Activated effector memory CD4-positive, alpha-beta T cell treated with Interleukin-2 at 50 U/mL for 16 hours (primary cell): ENCODE measurements at places on chromosomes 3 and 15.

DNA sequence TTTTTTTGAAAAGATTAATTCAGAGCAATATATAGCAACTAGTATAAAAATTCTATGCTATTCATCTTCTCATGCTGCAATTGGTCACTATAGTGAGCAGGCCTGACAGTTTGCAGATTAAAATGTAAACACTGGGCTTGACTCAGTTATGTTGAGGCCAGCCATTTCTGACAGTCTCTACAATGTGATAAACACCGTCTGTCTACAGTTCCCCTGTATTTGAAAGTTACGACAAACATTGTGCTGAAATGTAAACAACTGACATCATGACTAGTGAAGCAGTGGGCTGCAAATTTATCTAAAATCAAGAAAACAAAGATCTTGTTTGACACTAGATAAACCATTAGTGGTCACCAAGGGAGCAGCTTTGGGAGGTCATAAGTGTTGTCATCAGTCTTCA lies 197.4 kb downstream of the ISL2 start:
- DNase-seq: no peak

GRCh38 chr3:134910026-134910425 lies 115.0 kb downstream of the EPHB1 start:
- DNase-seq: no peak

- DNase-seq: no peak
These were observed 96.5 kb upstream of the UBE2E2 start for GRCh38 chr3:23106666-23107065.

DNA sequence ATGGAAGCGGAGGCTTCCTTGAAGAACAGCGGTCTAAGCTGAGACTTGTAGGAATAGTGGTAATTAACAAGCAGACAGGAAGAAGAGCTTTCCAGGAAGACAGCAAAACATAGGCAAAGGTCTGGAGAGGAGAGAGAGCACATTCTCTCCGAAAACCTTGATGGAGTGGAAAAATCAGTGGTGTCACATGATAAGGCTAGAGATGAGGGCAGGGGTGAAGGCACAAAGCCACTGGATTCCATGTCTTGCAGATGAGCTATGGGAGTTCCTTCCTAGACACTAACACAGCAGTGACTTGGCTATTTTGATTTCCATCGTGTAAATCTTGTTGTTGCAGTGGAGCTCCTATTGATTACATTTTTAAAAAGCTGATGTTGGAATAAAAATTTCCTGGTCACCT lies 132.0 kb downstream of the MCTP2 start:
- DNase-seq: no peak

- DNase-seq: no peak
These were observed 51.3 kb downstream of the CCK start for GRCh38 chr3:42214565-42215283.

GRCh38 chr3:63955830-63956545 lies 43.8 kb upstream of the SCAANT1 start:
- no peak for DNase-seq

GRCh38 chr3:170608475-170608874 lies 22.6 kb upstream of the SLC7A14 start:
- DNase-seq: no peak

- DNase-seq: no peak
These were observed 75.2 kb downstream of the BOC start for GRCh38 chr3:113286524-113286923.
